ENCODE measurements at places on chromosomes 11 and 22. TPM values are rescaled to one million over a fixed set of nuclear protein-coding genes. Genes with fewer than 3 reads are reported as not detected.

LARGE2 gene
- 13.1 TPM for total RNA-seq

DNA sequence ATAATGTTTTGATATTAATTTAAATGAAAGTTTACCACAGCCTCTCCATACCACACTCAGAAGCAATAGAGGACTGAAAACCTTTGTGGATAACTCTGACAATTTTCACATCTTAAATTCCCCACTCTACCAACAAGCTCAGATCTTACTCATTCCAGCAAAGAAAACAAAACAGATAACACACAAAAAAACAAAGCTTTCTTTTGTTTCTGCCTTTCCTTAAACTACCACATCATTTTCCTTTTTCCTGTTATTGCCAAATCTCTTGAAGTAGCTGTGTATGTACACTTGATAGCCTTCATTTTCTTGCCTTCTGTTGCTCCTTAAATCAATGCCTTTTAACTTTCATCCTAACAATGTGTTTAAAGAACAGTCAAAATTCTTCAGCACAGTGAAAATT lies 484.9 kb downstream of the NTM start:
- H3K4me3 ChIP-seq = no peak overlapping the region
- no peaks in the 10 kb centered on the region for H3K36me3 ChIP-seq
- no peak for DNase-seq
- no peaks in the 10 kb centered on the region for H3K27me3 ChIP-seq
- no peak overlapping the region for H3K27ac ChIP-seq

FREY1 gene
- 1.0 TPM for total RNA-seq

ACR gene
- total RNA-seq = 1.6 TPM

- H3K27me3 ChIP-seq = no peaks in the 10 kb centered on the region
- H3K36me3 ChIP-seq = no peaks in the 10 kb centered on the region
- no peak overlapping the region for H3K27ac ChIP-seq
- peaks cover 35% of the 10 kb centered on the region for H3K4me1 ChIP-seq
- H3K4me3 ChIP-seq = no peak overlapping the region
Measured at GRCh38 chr22:24407278-24407665, 20.1 kb upstream of the ADORA2A start.

GRCh38 chr11:124642628-124643027 lies 20.0 kb downstream of the TBRG1 start:
- no peak for DNase-seq
- H3K4me3 ChIP-seq = no peak overlapping the region
- H3K36me3 ChIP-seq = peaks cover 5% of the 10 kb centered on the region
- H3K27me3 ChIP-seq = no peaks in the 10 kb centered on the region
- H3K27ac ChIP-seq = no peak overlapping the region
- H3K4me1 ChIP-seq = no peaks in the 10 kb centered on the region

SCGB1A1 gene
- total RNA-seq = not detected

DNA sequence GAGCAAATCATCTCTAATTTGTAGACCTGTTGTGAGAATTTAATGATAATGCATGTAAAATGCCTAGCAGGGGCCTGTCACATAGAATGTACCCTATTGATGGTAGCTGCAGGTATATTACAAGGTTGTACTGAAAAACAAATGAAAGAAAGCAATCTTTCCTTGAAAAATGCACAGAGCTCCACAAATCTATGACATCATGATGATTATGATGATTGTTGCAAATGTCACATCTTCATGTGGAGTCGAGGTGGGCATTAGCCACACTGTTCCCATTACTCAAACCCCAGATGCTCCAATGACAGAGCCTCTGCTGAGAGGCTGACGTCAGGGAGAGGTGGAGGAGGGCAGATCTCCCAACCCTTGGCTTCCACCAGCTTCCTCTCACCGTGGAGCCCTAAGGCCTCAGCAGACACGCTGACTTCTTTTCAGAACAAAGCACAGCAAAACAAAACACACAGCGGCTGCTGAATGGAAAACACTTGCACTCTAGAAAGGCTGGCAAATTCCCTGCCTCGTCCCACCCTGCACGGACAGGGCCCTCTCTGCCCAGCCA lies 298.3 kb downstream of the KIRREL3 start:
- no peak overlapping the region for H3K27ac ChIP-seq
- DNase-seq = no peak
- H3K4me1 ChIP-seq = no peaks in the 10 kb centered on the region
- H3K36me3 ChIP-seq = no peaks in the 10 kb centered on the region

- H3K4me1 ChIP-seq = no peaks in the 10 kb centered on the region
- DNase-seq = no peak
- no peaks in the 10 kb centered on the region for H3K27me3 ChIP-seq
Measured at GRCh38 chr11:123386796-123387510, 43.1 kb upstream of the GRAMD1B start.

DNA sequence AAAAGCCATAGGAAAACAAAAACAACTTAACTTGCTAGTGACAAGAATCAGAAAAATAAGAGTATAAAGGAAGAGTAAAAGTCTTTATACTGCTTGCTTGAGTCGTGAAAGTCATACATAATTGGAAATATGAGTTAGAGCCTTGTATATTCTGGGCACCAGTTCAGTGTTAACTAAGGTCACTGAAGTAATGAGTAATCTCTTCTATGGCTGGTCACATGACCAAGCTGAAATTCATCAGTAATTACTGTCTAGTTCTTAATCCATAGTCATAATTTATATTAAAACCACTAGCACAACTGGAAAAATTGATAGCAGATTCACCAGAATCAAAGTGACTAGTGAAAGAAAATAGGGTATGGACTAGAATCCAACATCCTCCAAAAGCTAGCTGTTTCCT lies 84.4 kb upstream of the SLC5A12 start:
- no peak overlapping the region for H3K27ac ChIP-seq
- no peak for DNase-seq

AGBL2 gene
- 5.6 TPM for total RNA-seq

Measured in kidney (tissue), 22 donors.